Heart left ventricle (tissue), 16 donors: ENCODE measurements at places on chromosomes 16 and 17.

DNA sequence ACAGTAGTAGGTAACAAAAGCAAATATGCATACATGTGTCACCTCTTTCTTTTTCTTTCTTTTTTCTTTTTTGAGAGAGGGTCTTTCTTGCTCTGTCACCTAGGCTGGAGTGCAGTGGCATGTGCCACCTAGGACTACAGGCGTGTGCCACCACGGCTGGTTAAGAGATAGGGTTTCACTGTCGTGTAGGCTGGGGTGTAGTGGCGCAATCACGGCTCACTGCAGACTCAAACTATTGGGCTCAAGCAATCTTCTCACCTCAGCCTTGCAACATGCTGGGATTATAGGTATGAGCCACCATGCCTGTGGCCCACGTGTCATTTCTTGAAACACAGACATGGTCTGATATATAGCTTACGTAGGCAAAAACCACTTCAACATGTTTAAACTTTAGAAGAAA, 397.7 kb upstream of the PMFBP1 start:
- DNase-seq = no peak

DNA sequence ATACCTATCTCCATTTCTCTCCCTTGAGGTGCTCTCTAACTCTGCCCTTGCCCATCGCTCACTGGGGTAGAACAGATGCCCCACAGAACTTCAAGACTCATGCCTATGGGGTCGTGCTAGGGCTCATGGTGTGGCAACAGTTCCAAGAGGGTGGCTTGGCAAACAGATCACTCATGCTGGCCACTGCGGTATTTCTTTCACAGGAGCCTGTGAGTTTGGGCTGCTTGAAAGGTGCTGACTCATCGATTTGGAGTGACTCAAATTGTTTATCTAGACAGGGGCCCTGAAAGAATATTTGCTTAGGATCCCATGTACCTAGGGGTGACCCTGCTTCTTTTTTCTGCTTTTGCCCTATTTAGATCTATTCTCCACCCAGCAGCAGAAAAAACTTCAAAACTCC, 69.9 kb downstream of the IRX5 start:
- no peak for DNase-seq

- no peak for DNase-seq
Observed at GRCh38 chr17:55661256-55661758, 61.4 kb downstream of the TMEM100 start.

GRCh38 chr16:83068686-83069085, 441.9 kb downstream of the CDH13 start:
- no peak for DNase-seq

DNA sequence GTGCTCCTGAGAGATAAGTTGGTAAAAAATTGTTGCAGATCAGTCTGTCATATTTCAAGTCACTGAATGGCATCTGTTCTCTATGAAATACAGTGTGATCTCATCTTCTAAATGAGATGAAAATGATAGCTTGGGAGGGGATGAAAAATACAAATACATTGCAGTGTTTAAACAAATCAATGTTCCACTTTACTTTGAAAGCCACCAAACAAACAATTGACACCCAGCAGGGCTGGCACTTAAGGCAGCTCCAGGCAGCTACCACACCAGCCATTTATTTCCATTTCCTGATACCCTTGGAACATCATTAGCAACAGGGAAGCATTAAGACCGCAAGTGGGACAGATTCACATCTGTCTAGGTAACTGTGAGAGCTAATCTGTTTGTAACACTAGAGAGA, 827.6 kb upstream of the KIF2B start:
- no peak for DNase-seq

DNA sequence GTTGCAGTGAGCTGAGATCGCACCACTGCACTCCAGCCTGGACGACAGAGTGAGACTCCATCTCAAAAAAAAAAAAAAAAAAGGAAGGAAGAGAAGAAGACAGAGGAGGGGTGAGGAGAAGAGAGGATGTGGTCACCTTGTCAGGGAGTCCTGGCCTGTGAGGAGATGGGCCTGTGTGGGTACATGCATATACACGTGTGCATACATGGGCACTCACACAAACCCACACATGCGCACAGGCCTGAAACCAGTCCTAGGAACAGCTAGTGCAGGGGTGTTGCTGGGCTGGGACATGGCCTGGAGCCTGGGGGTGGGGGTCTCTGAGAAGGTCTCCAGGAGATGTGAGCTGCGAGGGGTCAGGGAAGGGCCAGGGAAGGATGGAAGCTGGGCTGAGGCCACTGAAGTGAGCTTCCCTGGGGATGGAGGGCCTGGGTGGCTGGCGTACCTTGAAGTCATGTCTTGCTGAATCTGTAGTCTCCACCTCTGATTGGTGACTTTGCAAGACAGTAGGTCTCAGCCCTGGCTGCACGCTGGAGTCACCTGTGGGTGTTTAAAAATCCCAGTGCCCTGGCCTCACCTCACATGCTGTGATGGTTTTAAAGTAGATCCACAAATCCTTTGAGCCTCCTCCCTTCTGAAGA, 72.4 kb downstream of the MRM1 start:
- no peak for DNase-seq

DNA sequence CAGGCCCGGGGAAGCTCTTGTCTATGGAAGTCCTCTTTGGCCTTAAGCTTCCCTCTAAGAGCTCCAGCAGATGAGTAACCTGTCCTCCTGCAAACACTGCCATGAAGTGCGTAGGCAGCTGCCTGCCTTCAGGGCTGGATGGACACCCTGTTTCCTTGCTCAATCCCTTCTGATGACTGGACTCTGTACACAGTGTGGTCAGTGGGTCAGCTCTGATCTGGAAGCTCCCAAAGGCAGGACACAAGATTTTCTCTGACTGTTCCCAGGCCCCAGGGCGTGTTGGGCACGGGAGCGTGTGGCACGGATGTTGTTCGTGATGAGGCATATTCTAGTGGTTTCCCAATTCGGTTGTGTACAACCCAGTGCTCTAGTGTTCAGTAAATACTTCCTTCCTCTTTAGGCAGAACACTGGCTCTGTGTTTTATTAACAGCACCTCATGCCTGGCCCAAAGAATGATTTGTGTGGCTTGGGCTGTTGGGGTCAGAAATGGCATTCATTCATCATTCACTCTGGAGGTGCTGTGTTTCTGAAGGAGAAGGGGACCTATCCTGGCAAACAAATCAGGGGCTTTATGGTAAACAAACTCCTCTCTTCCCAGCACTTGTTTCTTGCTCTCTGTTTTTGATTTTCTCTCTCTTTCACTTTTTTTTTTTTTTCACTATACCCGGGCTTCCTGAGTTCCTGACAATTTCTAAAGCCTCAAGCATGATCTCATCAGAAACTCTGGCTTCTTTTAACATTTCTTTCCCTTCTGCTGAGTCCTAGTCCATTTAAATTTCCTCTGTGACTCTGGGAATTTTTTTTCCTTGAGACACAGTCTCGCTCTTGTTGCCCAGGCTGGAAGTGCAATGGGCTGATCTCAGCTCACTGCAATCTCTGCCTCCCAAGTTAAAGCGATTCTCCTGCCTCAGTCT, 12.0 kb upstream of the RNF157 start:
- peak; percentile 66 for DNase-seq

GRCh38 chr16:11138022-11138768, 117.8 kb downstream of the SOCS1 start:
- DNase-seq = no peak

- no peak for DNase-seq
Observed at GRCh38 chr17:4040784-4041183, 76.5 kb upstream of the ATP2A3 start.
